NCI-H2107 (cell line): ENCODE measurements at places on chromosomes 3 and 15.

GRCh38 chr3:11373235-11373634 lies 101.0 kb downstream of the ATG7 start:
- DNase-seq: no peak

DNA sequence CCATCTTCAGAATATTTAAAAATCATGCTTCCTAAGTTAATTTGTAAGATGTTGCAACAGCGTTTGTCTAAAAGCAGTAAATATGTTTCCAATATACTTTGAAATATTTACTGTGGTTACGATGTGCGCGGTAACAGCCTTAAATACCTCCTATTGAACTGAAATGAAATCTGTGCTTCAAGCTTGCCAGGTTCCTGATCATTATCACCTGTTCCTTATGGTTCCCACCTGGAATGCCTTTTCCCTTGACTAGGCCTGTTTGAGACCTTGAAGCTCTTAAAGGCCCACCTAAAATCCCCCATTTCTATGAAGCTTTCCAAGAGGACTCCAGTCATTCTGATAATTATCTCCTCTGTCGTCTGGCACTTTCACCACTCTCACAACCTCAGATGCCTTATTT lies 146.7 kb downstream of the NAALADL2 start:
- DNase-seq: no peak

DNA sequence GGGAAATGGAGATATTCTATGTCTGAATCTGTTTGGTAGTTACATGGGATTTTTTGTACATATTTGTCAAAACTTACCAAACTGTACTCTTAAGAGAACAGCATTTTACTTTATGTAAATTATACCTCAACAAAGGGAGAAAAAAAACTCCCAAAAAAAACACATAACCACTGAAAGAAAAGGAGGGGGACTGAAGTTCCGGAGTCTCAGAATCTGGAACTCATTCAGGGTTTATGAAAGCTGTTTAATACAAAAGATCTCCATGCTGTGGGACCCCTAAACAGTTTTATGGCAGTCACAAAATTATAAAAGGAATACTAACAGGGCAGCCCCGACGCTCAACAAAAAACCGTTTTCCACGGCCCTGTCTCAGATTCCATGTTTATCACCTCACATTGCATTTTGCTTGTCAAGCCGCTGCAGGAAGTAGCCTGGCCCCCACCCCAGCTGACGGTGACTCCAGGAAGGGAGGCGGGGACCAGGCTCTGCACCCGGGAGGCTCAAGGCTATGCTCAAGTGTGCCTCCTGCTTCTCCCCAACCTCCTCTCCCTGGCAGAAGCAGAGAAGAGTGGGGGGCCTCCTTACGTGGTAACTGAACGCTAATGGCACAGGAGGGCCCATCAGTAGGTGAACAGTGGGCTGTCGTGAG lies 29.3 kb downstream of the RFT1 start:
- DNase-seq: no peak

DNA sequence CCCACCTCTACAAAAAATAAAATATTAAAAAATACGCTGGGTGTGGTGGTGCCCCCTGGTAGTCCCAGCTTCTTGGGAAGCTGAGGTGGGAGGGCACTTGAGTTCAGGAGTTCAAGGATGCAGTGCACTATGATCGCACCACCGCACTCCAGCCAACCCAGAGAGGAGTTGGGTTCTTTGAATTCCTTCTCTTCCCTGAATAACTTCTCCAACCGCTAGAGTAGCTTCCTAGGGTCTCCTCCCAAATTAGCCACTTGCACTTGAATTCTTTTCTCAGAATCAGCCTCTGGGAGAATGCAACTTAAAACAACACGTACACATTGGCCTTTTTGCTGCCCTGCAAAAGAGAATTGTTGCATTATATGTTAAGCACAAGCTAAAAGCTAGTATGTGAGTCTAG lies 272.5 kb downstream of the ABHD5 start:
- no peak for DNase-seq

- DNase-seq: no peak
Observed at GRCh38 chr15:32901192-32901591, 183.4 kb downstream of the GREM1 start.

DNA sequence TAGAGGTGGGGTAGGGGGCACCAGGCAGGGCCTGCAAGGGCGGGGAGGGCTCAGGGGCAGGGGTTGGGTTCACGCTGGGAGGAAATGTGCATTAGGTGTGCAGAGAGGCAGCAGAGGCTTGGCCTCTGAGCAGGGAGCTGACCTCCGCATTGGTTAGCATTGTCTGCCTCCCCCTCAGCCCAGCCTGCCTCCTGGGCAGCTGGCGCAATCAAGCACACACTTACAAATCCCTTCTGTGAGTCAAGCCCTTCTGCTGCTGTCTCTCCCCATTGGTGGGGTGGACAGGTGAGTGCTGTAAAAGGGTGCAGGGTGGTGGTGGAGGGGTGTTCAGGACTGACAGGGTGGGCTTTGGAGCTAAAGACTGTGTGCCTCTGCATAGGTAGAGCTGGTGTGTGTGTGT lies 9.3 kb downstream of the LOXL1 start:
- no peak for DNase-seq

- DNase-seq: no peak
Observed at GRCh38 chr3:48434591-48435222, 4.8 kb upstream of the PLXNB1 start.

- DNase-seq: no peak
Observed at GRCh38 chr3:18127859-18128681, 297.1 kb downstream of the SATB1 start.

GRCh38 chr3:128567141-128567540 lies 74.1 kb upstream of the GATA2 start:
- no peak for DNase-seq
